D341Med (cell line): ENCODE measurements at places on chromosomes 5 and 9.

DNA sequence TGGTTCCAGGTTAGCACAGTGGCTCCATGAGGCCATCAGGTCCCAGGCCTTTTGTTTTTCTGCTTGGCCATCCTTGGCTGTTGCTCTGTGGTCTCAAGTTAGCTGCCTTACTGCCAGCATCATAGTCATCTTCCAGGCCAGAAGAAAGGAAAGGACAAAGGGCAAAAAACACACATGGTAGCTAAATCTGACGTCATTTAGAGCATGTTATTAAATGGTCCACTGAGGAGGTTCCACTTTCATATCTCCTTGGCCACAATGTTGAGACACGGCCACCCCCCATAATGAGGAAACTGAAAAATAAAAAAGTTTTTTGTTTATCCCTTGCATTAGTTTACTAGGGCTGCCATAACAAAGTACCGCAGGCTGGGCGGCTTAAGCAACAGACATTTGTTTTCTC lies 106.4 kb upstream of the NIPBL start:
- no peak for DNase-seq

DNA sequence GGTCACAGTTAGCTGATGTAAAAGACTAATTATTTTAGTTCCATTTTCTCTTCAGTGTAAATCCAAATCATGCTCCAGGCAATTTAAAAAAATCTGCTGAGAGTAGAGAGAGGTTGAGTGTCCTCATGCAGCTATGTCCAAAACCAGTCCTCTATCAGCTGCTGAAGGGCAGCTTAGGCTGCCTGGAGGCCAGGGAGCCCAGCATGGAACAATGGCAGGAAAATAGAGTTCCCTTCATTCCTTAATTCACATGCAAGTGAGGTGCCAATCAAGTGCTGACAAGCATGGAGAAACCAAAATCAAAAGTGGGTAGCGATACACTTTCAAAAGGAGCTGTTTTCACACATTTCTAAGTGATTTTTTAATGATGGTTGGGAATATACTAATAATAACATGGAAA lies 78.3 kb upstream of the POU5F2 start:
- no peak for DNase-seq

DNA sequence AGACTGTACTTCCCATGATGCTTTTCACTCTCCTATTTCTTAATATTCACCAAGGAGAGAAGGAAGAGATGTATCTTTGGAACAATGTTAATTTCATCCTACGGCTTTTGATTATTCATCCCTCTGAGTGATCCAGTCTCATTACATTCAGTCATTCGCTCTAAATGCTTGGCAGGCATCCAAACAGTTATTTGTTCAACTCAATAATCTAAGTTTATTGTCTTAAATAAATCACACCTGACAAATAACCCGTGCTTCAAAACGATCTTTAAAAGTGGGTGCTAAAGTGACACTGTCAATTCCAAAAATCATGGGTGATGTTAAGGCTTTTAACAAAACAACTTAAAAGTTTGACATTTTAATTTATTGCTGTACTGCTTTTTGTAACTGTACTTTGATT lies 233.1 kb downstream of the RASEF start:
- no peak for DNase-seq

GRCh38 chr5:59128646-59129290 lies 545.9 kb downstream of the RAB3C start:
- DNase-seq = no peak

DNA sequence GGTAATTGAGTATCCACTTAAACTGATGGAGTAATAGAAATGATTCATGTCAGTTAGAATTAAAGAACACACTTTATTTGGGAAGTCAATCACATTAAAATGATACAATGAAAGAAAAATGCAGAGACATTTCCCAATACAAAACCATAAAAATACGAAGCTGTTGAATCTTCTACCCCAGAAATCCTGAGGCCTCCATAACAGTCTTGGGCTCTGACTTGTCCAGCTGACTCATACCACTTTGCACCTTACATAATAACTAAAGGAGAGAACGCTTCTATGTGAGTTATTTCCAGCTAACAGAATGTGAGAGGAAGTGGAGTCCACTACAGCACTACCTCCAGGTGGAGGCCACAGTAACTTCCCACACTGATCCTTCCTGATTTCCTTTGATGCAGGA lies 305.0 kb downstream of the MRPS30 start:
- DNase-seq = no peak

DNA sequence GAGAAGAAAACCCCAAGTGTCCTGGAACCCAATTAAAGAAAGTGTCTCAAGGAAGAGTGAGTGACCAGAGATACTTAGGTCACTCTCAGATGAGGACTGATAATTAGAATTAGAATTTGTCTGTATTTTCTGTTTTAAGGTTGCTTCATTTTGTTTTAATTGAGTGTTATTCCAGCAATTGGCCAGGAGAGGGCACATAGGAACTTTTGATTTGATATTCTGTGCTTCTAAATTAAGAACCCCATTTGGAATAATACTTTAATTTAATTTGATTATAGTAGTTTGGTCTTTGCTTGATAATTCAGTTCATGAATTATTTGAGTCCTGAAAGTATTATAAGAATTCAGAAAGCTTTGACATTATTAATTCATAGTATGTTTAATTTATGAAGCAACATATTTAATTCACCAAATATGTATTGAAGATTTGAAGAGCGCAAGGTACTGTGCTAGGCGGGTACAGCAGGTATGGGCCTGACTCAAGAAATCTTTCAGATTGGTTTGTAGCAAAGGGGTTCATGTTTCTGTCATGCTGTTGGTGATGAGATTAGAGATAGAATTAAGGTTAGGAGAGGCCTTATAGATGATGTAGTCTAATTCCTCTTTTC lies 4.9 kb downstream of the MRPL22 start:
- no peak for DNase-seq

GRCh38 chr5:91119981-91120850 lies 262.9 kb downstream of the ARRDC3 start:
- no peak for DNase-seq

DNA sequence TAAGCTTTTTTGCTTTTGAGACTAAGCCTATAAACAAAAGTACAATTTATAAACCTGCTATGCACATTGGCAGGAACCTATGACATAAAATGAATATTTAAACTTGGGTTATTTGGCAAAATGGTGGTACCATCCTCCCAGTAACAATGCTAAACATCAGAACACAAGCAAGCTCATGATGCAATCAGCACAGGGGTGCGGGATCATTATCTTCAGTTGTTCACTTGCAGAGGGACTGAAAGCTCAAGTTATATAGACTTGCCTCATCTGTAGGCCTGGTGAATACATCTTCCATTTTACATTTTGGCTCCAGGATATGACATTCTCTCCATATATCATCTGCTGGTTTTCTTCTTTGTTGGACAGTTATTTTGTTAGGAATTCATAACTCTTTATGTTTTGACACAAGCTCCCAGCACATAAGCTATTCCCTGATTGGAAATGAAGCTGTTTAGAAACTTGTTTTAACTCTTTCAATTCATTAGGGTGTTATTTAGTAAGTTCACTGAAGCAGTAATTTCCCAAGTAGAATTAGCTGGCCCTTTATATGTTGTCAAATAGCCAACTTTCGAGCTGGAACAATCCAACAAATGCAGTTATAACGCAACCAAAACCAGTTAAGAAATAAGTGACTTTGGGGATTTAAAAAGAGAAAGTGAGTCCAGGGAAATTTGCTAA lies 124.7 kb upstream of the LIFR start:
- no peak for DNase-seq

DNA sequence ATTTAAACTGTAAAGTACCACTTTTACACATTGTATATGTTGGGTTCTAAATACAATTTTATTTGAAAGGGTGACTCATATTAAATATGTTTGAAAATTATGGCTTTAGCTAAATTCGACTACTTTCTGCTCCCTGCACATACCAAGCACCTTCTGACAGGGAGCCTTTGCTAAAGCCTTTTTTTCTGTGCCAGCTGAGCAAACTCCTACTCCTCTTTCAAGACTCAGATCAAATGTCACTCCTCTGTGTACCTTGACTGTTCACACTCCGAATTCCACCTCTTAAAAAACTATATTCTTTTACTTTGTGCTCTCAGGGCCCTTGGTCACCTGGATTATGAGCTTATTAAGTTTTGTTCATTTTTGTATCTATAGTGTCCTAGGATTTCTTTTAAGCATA lies 6.5 kb upstream of the OXCT1 start:
- DNase-seq = no peak

GRCh38 chr5:132895719-132896305 lies 22.3 kb downstream of the LEAP2 start:
- DNase-seq = no peak
